ENCODE measurements at places on chromosomes 12 and 14.

GRCh38 chr12:121776190-121777098 is 17.0 kb downstream of the RHOF start:
- DNase-seq = peak; percentile 84

GRCh38 chr12:9813821-9814798 is 13.2 kb upstream of the KLRF1 start:
- peak; percentile 91 for DNase-seq

DNA sequence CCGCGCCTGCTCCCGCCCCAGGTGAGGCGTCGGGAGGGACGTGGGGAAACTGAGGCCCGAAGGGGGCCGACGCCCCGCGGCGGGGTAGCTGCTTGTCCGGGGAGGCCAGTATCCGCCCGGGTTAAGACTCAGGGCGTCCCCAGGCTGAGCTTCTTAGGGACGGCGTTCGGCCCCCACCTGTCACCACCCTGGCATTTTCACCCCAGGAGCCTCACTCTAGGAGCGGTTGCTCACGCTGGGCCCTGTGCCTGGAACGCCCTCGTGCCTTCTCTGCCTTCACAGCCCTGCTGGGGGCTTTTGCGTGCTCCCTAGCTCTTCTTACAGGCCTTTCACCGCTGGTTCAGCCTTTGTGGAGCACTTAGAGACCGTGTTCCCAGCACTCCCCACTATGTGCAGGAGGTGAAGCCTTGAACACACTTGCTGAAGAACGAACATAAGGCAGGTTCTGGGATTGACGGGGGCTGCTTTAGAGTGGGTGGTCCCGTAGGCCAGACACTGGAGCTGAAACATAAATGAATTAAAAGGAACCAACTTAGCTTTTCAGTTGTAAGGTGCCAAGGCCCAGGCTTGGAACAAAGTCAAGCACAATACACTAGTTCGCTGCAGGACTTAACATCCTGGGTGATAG is 601 bp downstream of the ZNF839 start:
- peak; percentile 44 for DNase-seq

DNA sequence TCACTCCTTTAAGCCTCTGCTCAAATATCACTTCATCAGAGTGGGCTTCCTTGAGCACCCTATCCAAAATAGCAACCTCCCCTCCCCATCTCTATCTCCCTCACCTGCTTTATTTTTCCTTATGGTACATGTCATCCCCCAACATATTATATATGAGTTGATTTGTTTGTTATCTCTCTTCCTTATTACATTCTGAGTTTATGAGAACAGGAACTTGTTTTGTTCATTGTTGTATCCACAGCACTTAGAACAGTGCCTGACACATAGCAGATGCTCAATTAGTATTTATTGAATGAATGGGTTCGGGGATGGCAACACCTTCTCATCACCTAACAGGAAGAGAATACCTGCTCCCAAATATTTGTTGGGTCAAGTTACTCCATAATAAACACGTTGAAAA is 24.6 kb upstream of the SMOC1 start:
- no peak for DNase-seq

DNA sequence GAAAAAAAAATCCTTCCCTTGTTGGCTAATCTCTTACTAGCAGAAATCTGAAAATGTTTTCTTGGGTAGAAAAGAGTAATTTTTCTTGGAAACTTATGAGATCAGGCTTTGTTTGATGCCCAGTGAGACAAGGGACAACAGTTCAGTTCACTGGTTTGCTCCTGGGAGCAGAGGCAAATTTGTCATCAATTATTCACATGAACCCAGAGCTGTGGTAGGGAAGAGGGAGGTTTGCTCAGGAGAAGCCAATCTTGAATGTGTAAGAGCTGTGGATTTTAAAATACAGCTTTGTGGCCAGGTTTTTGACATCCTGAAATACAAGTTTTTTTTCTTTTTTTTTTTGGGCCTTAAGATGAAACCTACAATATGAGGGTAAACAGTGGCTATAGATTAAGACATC is 426.6 kb downstream of the ATP23 start:
- DNase-seq = no peak

DNA sequence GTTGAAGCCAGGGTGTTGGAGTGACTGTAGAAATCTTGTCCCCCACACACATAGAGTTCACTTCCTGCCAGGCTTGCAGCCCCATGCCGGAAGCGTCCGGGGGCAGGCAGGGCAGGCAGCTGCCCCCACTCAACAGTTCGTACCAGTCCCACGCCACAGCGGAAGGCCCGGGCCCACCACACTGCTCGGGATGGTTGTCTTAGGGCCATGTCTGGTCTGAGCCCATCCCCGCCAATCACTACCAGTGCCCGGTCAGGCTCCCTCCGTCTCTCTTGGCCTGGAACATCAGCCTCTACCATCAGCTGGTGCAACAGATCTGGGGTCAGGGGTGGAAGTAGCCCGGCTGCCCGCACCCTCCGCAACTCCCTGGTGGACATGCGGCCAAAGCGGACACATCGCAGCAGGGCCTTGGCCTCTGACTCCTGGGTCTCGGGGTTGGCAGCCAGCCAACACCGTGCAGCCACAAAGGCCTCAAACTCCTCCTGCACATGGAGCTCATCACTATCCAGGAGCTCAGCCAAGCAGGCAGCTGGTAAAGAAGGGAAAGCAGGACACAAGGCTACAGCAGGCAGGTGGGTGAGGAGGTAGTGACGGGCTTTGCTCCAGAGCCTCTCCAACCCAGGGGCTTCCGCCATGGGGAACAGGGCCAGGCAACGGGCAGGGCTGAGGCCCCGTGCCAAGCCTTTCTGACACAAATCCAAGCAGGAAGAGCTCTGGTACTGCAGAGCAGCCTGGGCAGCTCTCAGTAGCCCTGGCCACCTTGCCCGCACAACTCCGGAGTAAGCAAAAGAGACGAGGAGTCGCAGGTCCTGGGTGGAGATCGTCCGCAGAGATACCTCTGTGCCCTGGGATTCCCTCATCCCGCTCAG is 5.9 kb downstream of the KLHL33 start:
- DNase-seq = no peak

- no peak for DNase-seq
Measured at GRCh38 chr12:16323638-16324037, 23.8 kb upstream of the MGST1 start.

GRCh38 chr12:46382408-46382963 is 9.9 kb upstream of the SLC38A2 start:
- no peak for DNase-seq

GRCh38 chr12:121711361-121712189 is 977 bp upstream of the TMEM120B start:
- peak; percentile 38 for DNase-seq

DNA sequence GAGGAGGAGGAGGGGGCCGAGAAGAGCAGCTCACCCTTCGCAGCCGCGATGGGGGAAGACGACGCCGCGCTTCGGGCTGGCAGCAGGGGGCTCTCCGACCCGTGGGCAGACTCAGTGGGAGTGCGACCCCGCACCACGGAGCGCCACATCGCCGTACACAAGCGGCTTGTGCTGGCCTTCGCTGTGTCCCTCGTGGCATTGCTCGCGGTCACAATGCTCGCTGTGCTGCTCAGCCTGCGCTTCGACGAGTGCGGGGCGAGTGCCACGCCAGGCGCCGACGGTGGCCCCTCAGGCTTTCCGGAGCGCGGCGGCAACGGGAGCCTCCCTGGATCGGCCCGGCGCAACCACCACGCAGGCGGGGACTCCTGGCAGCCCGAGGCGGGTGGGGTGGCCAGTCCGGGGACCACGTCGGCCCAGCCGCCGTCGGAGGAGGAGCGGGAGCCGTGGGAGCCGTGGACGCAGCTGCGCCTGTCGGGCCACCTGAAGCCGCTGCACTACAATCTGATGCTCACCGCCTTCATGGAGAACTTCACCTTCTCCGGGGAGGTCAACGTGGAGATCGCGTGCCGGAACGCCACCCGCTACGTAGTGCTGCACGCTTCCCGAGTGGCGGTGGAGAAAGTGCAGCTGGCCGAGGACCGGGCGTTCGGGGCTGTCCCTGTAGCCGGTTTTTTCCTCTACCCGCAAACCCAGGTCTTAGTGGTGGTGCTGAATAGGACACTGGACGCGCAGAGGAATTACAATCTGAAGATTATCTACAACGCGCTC is 745 bp downstream of the TRHDE start:
- no peak for DNase-seq

Data from CD4-positive, alpha-beta T cell treated with Interferon gamma for 1 hour (primary cell).